ENCODE measurements at places on chromosomes 11 and 22.

- no peak for DNase-seq
Observed at GRCh38 chr11:66789097-66789890, 53.9 kb upstream of the RCE1 start.

- DNase-seq = no peak
Observed at GRCh38 chr11:19441752-19442553, 201.2 kb upstream of the E2F8 start.

- DNase-seq = no peak
Observed at GRCh38 chr11:17588166-17588565, 41.1 kb downstream of the OTOG start.

DNA sequence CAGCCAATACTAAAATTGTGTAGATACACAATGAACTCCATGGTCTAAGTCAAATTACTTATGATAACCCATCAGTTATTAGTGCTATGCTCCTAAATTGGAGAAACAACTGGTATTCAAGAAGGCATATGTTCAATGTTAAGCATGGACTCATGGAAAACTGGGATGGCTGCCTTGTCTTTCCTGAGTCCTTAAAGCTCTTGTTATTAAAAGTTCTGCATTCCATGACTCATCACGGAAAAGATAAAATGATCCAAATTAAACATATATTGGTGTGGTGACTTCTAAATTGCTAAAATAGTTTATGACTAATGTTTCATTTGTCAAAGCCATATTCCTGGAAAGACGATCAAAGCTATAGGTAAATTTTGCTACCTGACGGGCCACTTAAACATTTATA lies 9.4 kb upstream of the EI24 start:
- DNase-seq = no peak

DNA sequence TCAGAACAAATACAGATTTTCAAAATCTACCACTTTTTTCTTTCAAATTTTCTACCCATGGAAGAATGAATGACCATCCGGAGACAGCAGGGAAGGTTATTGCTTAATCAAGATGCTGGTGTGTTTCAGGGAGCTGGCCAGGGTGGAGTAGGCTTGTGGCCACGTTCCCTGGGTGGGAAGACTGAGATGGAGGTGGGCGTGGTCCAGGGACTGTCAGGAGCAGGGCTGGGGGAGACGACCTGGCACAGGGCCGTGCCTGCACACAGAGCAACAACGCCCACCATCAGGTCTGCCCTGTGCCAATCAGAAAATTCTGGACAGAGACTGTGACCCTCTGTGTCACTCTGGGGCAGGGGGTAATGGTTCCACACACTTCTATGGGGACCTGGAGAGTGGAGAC lies 7.1 kb upstream of the APOBEC3H start:
- no peak for DNase-seq

- peak; percentile 36 for DNase-seq
Observed at GRCh38 chr11:1763796-1764661, at the start of gene CTSD. Gene CTSD (minus strand): TSS chr11:1763927. CDS start chr11:1763859, 68 bp downstream.

- DNase-seq = no peak
Observed at GRCh38 chr22:17085277-17086181, 729 bp downstream of the IL17RA start.

DNA sequence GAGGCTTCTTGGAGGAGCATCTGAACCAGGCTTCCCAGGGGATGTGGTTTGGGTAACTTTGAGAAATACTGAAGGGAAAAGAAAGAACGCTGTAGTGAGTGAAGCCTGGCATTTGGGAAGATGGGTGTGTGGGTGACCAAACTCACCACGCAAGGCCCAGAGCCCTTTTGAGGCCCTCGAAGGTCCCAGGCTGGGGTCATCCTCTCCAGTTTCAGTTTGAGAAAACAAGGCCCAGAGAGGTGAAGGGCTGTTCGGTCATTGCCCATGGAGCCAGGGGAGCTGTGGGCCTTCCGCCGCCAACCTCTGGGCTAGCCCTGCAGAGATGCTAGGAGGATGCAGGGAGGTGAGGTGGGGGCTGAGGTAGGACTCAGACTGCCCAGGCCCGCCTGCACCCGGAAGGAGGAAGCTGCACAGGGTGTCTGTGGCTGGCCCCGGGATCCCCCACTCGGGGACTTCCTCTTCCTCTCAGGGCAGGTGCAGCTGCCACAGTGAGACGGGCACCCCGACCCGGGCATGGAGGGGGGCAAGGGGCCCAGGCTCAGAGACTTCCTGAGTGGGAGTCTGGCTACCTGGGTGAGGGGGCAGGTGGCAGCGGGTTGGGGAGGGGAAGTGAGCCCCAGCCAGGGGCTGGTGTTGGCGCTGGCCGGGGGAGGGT lies at the start of gene CCDC88B:
TSS of gene CCDC88B (plus strand) at position 451 of the 655 bp plus-strand sequence. CDS start at position 514, 63 bp downstream.
- no peak for DNase-seq

GRCh38 chr11:72225411-72225951 lies 914 bp downstream of the INPPL1 start:
- no peak for DNase-seq

- no peak for DNase-seq
Observed at GRCh38 chr11:26992031-26992541, 1.8 kb upstream of the FIBIN start.

- DNase-seq = no peak
Observed at GRCh38 chr11:20087118-20087521, 73.2 kb downstream of the DBX1 start.

DNA sequence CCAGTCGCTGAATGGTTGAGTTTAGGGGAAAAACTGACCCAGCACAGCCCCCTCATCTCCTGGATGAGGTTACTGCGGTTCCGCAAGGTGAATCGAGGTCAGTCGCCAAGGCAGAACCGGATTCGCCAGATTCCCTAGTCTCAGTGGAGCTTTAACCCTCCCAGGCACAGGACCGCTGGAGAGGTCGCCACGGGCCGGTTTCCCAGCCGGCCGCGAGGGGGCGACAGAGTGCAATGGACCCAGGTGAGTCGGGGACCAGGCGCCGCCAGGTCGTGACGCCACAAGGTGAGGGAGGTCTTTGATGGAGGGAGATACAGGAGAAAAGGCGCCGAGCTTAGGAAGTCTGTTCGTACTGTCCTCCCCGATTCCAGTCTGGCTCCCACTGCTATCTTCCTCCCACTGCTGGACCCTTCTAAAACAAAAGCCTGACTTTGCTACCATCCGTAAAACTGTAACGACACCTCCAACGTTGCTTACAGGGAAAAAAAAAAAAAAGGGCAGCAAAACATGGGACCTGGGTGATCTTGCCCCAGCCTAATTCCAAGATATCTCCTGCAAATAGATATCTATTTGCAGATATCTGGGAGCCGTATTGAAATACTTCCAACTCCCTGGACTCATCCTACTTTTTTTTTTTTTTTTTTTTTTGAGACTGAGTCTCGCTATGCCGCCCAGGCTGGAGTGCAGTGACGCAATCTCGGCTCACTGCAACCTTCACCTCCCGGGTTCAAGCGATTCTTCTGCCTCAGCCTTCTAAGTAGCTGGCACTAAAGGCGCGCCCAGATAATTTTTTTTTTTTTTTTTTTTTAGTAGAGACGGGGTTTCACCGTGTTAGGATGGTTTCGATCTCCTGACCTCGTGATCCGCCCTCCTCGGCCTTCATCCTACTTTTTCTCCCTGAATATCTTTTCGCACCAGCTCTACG lies 1.4 kb upstream of the GGA1 start:
- peak; percentile 67 for DNase-seq

Data from NCI-H187 (cell line).